Activated naive CD4-positive, alpha-beta T cell (primary cell): ENCODE measurements at places on chromosomes 2 and 18.

DNA sequence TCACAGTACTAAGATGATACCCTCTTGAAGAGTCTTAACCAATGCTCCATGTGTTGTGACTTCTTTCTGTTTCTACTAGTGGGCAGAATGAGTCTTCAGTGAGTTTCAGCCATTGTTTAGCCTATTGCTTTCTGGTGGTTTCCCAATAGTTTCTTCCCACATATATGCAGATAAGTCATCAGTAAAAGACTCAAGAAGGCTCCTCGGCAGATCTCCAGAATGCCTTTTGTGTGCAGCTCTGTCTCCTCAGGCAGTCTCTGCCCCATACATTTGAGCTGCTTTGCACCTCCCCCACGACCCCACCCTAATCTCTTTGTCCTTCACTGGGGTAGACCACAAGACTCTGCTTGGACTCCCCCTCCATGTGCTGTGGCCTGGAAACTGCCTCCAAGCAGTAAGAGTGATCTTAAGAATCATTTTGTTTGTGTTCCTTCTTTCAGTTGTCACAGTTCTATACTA, 71.6 kb upstream of the CHRNA1 start:
- DNase-seq, result no peak

- no peak for DNase-seq
These were observed 7.5 kb downstream of the NEU2 start for GRCh38 chr2:233039846-233040530.

GRCh38 chr18:39414009-39414700, 1848.6 kb upstream of the CELF4 start:
- no peak for DNase-seq

GRCh38 chr2:96798733-96799622, 17.1 kb upstream of the CNNM3 start:
- DNase-seq, result no peak

DNA sequence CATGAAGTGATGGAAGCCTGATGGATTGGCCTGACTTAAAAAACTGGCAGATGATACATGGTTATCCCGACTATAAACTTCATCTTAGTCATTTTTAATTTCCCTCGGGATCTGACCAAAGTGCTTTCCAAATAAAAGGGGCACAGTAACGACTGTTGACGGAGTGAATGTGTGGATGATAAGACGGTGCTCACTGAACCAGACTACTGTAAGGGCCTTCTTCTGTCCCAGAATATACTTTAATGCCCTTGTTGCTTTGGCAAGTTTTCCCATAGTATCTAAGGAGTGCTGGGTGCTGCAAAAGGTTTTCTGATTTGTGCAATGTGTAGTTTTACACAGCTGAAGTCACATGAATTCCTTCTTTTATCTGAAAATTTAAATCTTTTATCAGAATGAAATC, 373.5 kb downstream of the DSEL start:
- no peak for DNase-seq

DNA sequence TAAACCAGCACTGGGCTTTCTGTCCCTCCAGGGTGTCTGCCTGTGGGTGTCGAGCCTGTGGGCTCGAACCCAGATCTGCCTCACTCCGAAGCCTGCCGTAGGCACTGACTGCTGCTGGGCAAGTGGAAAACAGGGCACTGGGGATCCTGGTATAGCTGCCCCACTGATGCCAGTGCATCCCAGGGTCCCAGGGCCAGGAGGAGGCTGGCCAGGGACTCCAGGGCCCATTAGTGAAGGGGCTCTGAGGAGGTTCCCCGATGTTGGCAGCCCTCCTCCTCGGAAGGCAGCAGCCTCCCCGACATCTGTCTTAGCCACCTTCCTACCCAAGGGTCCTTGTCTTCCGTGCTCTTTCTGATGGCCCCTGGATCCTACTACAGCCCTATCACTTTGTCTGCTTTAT, 96.1 kb downstream of the RTN4 start:
- no peak for DNase-seq

- no peak for DNase-seq
These were observed 42.7 kb downstream of the SH3RF3 start for GRCh38 chr2:109171444-109172334.

DNA sequence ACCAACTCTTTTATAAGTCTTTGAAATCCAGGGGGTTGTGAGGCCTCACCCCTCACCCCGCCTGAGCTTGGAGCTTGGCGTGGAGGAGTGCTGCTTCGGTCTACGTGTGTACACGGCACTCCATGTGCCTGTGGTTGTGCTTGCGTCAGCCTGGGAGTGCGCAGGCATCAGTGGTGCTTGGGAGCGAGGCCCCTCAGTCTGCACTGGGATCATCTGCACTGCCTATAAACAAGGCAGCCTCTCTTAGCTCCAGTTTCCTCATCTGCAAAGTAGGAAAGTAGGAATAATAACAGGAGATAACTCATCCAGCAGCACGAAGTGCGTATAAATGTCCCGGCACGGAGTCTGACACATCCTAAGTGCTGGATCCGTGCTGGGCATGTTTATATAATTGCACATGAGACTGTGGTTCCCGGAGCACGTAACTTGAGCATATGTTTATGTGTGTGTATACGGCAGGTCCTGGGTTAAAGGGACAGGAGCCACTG, 1.2 kb downstream of the GYPC start:
- DNase-seq, result no peak

GRCh38 chr2:159891917-159892730, 94.1 kb upstream of the CD302 start:
- no peak for DNase-seq

GRCh38 chr2:162219426-162219825, 23.8 kb downstream of the FAP start:
- no peak for DNase-seq

- no peak for DNase-seq
These were observed 167.1 kb downstream of the RPRM start for GRCh38 chr2:153311432-153311831.

DNA sequence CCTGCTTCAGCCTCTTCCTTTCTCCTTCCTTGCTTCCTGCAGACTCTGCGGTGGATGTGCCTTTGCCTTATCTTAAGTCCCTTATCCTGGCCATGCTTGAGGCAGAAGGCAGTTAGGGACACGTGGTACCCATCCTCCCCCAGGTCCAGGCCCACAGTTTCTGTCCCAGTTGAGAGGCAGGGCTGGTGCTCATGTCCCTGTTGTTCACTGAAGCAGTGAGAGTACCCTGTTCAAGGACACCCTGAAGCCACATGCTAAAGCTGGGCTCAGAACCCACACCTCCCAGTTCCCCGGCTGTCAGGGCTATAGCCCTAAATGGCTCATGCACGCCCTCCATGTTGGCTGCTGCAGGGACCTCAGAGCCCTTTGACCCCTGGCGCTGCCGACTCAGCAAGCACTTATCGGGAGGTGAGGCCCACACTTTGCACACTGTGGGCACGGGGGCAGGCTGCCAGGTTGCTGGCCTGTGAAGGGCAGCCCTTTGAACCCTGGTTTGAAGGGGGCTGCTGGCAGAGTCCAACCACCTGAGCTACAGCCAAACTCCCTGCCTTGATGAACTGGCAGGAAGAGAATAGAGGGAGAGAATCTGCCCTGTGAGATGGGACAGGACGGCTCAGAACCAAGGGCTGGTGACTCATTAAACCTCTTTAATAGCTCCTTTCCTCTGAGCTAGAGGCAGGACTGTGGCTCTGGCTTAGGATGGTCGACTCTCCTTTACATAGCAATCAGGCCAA, 6.3 kb downstream of the KHK start:
- no peak for DNase-seq

DNA sequence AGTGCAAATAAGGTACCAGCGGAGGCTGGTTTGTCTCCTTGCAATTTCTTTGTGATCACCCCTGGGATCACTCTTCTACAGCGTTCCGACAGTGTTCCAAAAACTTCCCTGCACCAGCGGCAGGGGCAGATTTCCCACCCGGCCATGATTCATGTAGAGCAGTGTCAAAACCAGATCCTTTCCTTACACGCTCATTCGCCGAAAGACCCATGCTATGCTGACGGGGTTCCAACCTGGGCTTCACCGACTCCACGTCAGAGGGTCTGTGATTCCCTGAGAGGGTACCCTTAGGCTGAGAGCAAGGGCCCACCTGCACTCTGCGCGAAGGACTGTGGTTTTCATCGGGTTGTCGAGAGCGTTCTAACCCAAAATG, 423 bp upstream of the TTC27 start:
- no peak for DNase-seq

DNA sequence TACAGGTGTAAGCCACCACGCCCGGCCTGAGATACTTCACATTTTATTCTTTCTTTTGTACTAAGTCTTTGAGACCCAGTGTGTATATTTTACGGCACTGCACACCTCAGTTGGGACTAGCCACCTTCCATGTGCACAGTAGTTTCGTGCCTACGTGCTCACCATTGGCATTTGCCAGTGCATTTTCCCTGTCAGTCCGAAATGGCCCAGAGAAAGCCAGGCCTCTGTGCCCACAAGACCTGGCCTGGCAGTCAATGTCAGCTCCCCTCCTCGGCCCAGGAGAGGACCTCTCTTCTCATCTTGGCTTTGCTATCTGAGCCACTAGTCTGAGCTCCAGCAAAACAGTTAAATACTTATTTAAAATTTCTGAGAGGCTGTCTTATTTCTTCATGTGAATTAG, 147.8 kb upstream of the KLHL29 start:
- DNase-seq, result no peak

GRCh38 chr2:111049792-111050640, 70.7 kb upstream of the BCL2L11 start:
- no peak for DNase-seq

DNA sequence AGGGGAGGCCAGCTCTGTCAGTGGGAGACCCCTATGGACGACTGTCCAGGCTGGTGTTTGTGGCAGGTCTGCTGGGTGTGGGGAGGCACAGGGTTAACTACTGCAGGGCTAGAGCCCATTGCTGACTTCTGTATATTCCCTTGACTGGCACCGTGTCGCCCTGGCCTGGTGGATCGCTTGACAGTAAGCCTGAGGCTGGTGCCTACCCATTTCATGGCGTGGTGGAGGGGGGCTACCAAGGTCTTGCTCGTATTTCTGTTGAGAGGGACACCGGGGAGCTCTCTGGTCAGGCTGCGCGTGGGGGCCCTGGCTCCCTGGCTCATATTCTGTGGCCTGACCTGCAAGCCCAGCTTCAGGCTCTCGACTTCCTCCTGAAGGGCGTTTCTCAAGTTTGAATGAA, 119.7 kb downstream of the ACOXL start:
- DNase-seq, result no peak

GRCh38 chr2:231393149-231394131, 2.1 kb upstream of the B3GNT7 start:
- DNase-seq, result no peak

DNA sequence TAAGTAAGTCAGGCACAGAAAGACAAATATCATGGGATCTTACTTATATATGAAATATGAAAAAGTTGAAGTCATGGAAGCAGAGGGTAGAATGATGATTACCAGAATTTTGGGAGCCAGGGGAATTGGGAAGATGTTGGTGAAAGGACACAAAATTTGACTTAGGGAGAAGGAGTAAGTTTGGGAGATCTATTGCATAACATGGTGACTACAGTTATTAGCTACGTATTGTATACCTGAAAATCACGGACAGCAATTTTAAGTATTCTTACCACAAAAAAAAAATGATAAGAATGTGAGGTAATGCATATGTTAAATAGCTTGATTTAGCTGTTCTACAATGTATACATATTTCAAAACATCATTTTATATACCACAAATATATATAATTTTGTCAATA, 94.2 kb upstream of the COL5A2 start:
- no peak for DNase-seq

DNA sequence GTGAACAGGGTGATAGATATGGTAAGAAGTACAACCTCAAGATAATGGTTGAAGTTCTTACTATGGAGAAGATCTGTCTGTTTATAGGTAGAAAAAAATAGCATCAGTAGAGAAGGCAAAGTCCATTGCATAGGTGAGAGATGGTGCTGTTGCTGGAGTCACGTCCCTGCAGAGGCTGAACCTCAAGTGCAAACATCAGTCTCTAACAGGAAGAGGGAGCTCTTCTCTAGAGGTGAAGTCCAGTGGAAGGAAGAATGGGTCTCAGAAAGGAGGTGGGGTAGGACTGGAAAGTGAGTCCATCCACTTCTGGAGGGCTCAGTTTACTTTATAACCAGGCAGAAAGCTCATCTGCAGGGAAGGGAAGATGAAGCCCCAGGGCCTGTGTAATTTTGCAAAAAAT, 337.7 kb downstream of the MEIS1 start:
- DNase-seq, result no peak

DNA sequence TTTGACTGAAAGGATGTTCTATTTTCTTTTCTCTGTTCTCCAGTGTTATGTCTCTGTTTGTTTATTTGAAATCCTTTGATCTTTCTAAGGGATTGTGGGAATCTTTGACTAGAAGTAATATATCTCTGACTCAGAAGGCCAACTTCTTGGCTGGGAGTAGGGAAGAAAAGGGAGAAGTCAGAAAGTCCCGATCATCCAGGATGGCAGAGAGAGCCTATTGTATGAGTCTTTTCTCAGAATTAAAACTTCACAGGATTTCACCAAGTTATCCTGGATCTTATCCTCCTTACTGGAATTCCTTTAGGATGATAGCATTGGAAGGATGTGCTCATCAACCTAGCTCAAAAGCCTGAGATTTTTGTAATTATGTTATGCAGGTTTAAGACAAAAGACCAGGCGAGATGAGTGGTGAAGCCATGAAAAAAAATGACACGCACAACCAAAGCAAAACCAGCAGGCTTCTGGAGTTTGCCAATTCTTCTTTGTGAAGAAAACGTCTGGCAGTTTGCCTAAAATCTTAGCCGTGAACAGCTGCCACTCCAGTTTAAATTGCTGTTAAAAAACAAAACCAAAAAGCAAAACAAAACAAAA, 383.6 kb upstream of the SMIM21 start:
- no peak for DNase-seq

DNA sequence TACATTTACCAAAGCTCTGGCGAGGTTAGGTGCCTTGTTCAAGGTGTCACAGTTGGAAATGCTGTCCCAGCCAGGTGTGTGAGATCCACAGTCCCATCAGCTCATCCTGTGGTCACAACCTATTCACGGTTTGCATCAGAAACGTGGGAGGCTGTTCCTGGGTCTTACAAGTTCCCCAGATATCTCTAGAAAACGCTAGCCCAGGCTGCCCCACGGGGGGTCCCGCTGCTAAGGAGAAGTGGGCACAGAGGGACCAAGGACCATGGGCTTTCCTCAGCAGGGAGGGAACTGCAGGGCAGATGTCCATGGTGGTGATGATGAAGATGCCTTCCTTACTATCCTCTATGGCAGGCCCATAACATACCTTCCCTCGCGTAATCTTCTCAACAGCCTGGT, 649 bp downstream of the FECH start:
- DNase-seq, result no peak

DNA sequence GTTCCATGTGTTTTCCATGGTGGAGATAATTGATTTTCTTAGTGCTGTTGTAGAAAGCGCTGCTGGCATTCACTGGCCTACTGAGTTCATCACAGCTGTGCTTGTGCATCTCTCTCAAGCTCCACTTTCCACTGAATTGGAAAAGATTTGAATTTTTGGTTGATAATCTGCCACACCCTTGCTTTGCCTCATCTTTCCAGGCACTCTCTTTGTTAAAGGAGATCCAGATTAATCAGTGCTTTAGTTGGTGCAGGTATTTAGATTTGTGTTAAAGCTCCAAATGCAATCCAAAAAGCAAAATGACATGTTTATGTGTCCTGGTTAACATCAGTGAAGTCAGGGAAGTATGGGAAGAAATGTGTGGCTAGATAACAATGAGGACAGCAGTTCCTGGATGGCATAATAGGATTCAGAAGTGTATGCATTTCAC, 2.7 kb upstream of the COL3A1 start:
- DNase-seq, result no peak

GRCh38 chr18:67783196-67783946, 266.9 kb upstream of the DSEL start:
- DNase-seq, result no peak
